ENCODE measurements at places on chromosomes 2 and 18. TPM values are rescaled to one million over a fixed set of nuclear protein-coding genes. Genes with fewer than 3 reads are reported as not detected.

GRCh38 chr18:49936821-49937220 lies 123.5 kb upstream of the ACAA2 start:
- no peak overlapping the region for H3K4me3 ChIP-seq
- H3K27me3 ChIP-seq, result no peaks in the 10 kb centered on the region
- no peaks in the 10 kb centered on the region for H3K36me3 ChIP-seq
- no peaks in the 10 kb centered on the region for H3K4me1 ChIP-seq

GRCh38 chr18:21914739-21915319 lies 174.2 kb downstream of the MIB1 start:
- no peaks in the 10 kb centered on the region for H3K36me3 ChIP-seq
- no peaks in the 10 kb centered on the region for H3K4me1 ChIP-seq

DNA sequence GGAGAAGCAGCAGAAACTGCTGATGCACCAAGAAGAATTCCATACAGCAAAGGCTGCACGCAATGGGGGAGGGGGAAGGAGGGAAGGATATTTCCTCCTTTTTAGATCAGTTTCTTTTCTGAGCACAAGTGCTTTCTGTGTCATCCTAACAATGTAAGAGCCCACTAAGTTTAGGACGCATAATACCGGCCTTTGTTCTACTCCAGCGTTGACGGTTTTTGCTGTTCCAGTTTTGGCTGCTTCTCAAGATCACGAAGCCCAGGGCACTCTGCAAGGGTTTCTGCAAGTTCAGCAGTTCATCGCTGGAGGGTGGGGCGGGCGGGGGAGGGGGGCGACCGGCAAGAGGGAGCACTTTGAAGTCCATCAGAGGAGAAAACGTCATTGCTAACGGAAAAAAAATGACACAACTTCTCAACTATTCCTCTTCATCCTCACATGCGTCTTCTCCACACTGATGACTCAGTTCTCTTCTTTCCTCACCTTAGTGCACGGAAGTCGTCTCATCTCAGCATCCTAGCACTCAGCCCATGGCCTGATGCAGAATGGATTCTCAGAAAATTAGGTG lies 8.7 kb downstream of the FAM178B start:
- H3K36me3 ChIP-seq, result no peaks in the 10 kb centered on the region
- H3K4me1 ChIP-seq, result no peaks in the 10 kb centered on the region
- no peaks in the 10 kb centered on the region for H3K27me3 ChIP-seq
- no peak for DNase-seq
- no peak overlapping the region for H3K27ac ChIP-seq

Gene IGFBP2
- 147 TPM for total RNA-seq

GRCh38 chr2:84879584-84880394 lies 1.1 kb downstream of the TRABD2A start:
- no peaks in the 10 kb centered on the region for H3K27me3 ChIP-seq
- peaks cover 9% of the 10 kb centered on the region for H3K4me1 ChIP-seq
- H3K27ac ChIP-seq, result no peak overlapping the region
- H3K4me3 ChIP-seq, result peak overlapping the region; percentile 39
- no peak for DNase-seq

Data from ovary (tissue), 10 donors.